ENCODE measurements at places on chromosomes 2 and 18. TPM values are rescaled to one million over a fixed set of nuclear protein-coding genes. Genes with fewer than 3 reads are reported as not detected.

DNA sequence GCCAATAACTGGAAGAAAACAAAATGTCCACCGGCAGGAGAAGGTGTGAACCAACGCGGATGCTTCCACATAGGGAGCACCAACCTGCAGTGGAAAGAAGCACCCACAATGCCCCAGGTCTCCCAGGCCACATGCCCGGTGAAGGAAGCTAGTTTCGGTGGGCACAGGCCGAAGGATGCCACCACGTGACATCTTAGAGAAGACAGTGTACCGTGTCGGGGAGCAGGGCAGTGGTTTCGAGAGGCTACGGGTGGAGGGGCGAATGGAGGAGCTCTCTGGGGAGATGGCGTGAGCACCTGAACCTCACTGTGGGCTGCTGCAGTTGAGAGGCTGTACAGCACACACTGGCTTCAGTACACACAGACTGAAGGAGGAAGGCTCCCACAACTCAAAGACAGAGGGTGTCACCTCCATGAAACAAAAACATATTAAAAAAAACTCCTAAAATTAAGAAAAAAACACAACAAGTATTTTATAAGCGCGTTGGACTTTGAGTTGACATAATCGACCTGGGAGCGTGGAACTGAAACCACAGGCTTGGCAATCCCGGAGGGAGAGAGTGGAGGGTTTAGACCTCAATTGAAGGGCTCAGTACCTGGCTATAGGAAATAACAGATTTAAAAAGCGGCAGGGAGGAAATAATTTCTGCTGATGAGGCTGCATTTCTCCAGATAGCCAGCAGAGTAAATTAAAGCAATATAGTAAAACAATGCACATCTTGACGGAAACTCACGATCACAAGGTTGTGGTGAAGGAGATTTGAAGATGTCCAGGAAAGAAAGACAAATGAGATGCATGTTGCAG lies 160.1 kb downstream of the RTP5 start:
- H3K36me3 ChIP-seq, result no peaks in the 10 kb centered on the region
- H3K27ac ChIP-seq, result no peak overlapping the region
- H3K27me3 ChIP-seq, result no peaks in the 10 kb centered on the region
- no peaks in the 10 kb centered on the region for H3K4me1 ChIP-seq

- H3K27me3 ChIP-seq, result no peaks in the 10 kb centered on the region
- no peak for DNase-seq
- no peaks in the 10 kb centered on the region for H3K36me3 ChIP-seq
- H3K4me3 ChIP-seq, result no peak overlapping the region
- no peak overlapping the region for H3K27ac ChIP-seq
- peaks cover 20% of the 10 kb centered on the region for H3K4me1 ChIP-seq
These were observed 76.1 kb downstream of the RHBDD1 start for GRCh38 chr2:226911932-226912331.

DNA sequence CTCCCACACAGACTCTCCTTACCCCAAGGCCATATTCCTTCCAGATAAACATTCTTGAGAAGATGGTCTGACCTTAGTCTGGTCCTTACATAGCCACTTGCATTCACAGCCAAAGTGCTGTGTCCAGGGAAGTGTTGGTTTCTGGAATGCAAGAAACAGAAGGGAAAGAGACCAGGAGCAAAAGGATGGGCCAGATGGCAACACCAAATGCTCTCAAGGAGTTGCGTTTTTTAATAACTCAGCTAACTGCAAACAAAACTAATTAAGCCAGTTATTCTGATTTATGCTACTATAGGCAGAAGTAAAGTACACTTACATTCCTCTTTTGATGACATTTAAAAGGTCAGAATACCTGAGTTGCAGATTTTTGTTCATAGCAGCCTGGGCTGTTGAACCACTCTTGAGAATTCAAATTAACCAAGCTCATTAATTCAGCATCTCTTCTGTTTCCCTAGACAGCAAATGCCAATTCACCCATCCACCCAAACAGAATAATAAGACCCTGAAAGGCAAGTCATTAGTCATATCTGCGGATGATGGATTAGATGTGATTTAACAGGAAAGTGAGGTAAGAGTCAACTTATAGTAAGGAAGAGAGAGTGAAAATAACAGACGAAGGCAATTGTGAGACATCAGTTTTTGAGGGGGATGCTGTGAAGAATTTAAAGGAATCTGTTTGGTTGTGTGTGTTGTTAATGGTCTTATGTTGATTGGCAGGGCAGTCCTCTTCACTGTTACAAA lies 18.8 kb downstream of the CCDC85A start:
- H3K27me3 ChIP-seq, result no peaks in the 10 kb centered on the region
- no peak overlapping the region for H3K27ac ChIP-seq
- no peak overlapping the region for H3K4me3 ChIP-seq
- no peak for DNase-seq

The LINC00305 gene
- total RNA-seq, result not detected

The SLC38A11 gene
- 2.0 TPM for total RNA-seq

- no peak for DNase-seq
- H3K36me3 ChIP-seq, result no peaks in the 10 kb centered on the region
- H3K4me1 ChIP-seq, result peaks cover 3% of the 10 kb centered on the region
- no peaks in the 10 kb centered on the region for H3K27me3 ChIP-seq
These were observed 41.8 kb downstream of the INPP4A start for GRCh38 chr2:98486374-98486981.

The PRKCE gene
- 18.1 TPM for total RNA-seq

The CNGA3 gene
- not detected for total RNA-seq

- peak overlapping the region; percentile 32 for H3K4me3 ChIP-seq
- peak overlapping the region; percentile 82 for H3K27ac ChIP-seq
- no peaks in the 10 kb centered on the region for H3K36me3 ChIP-seq
- H3K27me3 ChIP-seq, result no peaks in the 10 kb centered on the region
- peaks cover 34% of the 10 kb centered on the region for H3K4me1 ChIP-seq
- no peak for DNase-seq
These were observed 69.6 kb upstream of the RMDN2 start for GRCh38 chr2:37855283-37856041.

The BOD1L2 gene
- not detected for total RNA-seq

DNA sequence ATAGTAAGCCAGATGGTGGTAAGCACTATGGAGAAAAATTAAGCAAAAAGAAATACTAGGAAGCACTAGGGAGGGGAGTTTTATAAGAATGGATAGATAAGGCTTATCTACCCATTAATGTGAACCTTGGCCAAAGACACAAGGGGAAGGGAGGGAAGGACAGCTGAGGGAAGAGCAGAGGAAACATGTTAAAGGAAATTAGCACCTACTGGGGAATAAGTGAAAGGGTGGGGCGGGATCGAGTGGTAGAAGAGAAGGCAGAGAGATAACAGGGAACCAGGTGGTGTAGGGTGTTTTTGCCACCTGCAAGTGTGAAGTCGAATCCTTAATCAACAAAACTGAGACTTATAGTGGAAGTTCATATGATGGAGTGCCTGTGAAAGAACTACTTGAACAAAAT lies 1.7 kb downstream of the UNC80 start:
- H3K36me3 ChIP-seq, result no peaks in the 10 kb centered on the region
- H3K27ac ChIP-seq, result no peak overlapping the region
- peaks cover 7% of the 10 kb centered on the region for H3K27me3 ChIP-seq
- H3K4me1 ChIP-seq, result no peaks in the 10 kb centered on the region
- no peak for DNase-seq

The SCYGR4 gene
- total RNA-seq, result not detected

DNA sequence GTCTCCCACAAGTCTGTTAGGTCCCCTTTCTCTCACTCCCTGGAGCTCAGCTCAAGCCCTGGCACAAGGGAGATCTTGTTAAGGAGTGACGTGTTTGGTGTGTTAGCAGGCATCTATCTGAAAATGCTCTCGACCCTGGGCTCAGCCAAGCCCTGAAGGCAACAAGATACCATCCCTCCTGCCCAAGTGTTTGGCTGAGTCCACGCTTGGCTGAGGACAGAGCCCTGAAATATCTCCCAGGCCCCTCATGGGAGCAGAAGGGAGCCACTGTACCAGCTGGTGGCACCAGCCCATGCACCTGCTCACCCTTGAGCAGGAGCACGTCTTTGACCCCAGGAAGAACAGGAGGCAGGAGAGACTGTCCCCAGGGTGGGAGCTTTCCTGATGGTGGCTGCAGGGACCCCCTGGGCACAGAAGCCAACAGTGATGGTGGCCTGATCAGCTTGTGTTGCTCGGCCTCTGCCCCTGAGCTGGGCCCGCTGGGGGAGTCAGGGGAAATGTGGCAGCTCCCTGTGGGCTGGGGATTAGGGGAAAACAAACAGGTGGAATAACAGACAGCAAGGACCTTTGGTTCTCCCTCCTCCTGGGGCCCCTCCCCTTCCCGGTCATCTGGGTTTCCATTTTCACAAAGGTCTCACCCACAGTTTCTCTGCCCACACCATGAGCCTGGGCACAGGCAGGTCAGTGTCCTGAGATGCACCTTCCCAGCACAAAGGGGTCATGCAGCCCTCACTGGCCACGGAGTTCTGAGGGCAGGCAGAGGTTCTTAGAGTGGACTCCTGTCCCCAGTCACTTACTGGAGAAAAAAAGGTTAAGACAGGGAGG lies 91.6 kb downstream of the RHOB start:
- no peak overlapping the region for H3K27ac ChIP-seq
- no peak for DNase-seq
- H3K4me3 ChIP-seq, result no peak overlapping the region
- no peaks in the 10 kb centered on the region for H3K36me3 ChIP-seq
- H3K27me3 ChIP-seq, result no peaks in the 10 kb centered on the region

DNA sequence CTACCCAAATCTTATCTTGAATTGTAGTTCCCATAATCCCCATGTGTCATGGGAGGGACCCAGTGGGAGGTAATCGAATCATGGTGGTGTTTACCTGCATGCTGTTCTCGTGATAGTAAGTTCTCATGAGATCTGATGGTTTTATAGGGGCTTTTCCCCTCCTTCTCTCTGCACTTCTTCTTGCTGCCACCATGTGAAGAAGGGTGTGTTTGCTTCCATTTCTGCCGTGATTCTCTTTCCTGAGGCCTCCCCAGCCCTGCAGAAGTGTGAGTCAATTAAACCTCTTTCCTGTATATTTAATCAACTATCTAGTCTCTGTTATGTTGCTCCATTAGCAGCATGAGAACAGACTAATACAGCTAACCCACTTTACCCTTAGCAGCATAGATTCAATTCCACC lies 37.6 kb downstream of the CDC42EP3 start:
- H3K4me3 ChIP-seq, result no peak overlapping the region
- DNase-seq, result no peak
- H3K27me3 ChIP-seq, result no peaks in the 10 kb centered on the region
- no peak overlapping the region for H3K27ac ChIP-seq
- H3K36me3 ChIP-seq, result no peaks in the 10 kb centered on the region
- H3K4me1 ChIP-seq, result peaks cover 9% of the 10 kb centered on the region

The CCDC102B gene
- total RNA-seq, result 10.6 TPM

DNA sequence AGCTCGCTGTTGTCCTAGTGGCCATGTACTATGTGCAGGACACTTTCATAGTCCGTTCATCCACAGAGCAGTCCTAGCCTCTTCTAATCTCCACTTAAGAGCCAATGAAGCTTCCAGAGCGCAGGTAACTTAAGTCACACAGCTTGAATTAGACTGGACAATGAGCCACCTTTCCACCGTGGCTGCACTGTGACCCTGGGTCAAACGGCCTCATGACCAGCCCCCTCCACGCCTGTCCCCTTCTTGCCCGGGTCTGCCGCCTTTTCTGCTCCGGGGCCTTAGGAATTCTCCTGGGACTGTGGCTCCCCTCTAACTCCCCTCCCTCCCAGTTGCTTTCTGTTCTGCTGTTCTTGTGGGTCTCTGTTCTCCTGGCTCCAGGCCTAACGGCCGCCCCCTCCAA lies 8.4 kb upstream of the PRKCE start:
- no peak overlapping the region for H3K27ac ChIP-seq
- DNase-seq, result no peak
- H3K27me3 ChIP-seq, result peaks cover 5% of the 10 kb centered on the region

GRCh38 chr2:157302492-157303099 lies 23.0 kb downstream of the ERMN start:
- DNase-seq, result no peak
- H3K4me3 ChIP-seq, result no peak overlapping the region
- no peaks in the 10 kb centered on the region for H3K36me3 ChIP-seq
- no peak overlapping the region for H3K27ac ChIP-seq

GRCh38 chr2:174716785-174717184 lies 47.5 kb downstream of the CHRNA1 start:
- no peak overlapping the region for H3K27ac ChIP-seq
- DNase-seq, result no peak
- no peak overlapping the region for H3K4me3 ChIP-seq
- no peaks in the 10 kb centered on the region for H3K4me1 ChIP-seq
- H3K27me3 ChIP-seq, result no peaks in the 10 kb centered on the region

DNA sequence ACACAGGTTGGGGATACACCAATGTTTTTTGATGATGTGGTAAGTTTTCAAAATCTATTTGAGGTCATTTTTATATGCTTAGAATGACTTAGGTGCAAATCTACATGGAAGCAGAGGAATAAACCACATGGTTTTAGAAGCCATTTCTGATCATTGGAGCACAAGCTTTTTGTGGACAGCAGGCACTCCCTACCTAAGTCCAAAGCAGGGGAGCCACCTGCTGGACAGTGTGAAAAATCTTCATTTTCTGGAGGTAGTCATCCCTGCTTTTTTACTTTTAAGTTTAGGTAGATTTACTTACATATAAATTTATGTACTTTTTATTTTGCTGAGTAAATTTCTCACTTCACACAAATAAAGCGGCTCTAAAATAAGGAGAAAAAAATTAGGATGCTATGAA lies 323.2 kb downstream of the PLCL1 start:
- H3K36me3 ChIP-seq, result no peaks in the 10 kb centered on the region
- peaks cover 5% of the 10 kb centered on the region for H3K4me1 ChIP-seq
- H3K27ac ChIP-seq, result no peak overlapping the region

The HOXD13 gene
- total RNA-seq, result not detected

DNA sequence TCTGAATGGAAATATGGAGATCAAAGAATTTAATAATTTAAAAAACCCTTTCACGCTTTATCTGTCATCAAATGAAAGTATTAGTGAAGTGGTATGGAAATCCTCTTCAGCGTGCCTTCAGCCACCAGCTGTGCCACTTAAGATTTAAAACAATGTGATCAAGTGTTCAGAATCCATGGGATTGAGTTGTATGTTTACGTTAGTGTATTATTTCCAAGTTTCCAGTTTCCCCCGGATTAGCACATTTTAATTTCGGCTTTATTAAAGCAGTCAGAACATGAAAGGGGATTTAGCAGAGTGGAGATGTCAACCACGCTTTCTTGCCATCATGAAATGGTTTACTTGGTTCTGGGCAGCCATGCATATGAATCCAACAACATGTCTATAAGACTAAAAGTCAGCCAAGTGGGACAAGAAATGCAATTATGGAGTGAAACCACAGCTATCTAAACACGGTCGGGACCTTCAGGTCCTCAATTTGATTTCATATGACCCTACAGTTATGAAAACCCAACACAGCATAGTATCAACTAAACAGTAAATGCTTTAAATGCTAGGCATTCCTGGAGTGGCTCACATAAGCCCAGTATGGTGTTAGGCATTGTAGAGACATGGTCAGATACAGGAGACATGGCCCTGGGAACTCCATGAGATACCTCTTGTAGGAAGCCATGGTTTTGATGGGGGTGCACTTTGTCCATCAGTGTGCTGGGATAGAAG lies 224.9 kb upstream of the EPAS1 start:
- no peaks in the 10 kb centered on the region for H3K36me3 ChIP-seq
- DNase-seq, result no peak
- H3K4me3 ChIP-seq, result no peak overlapping the region
- no peaks in the 10 kb centered on the region for H3K27me3 ChIP-seq
- H3K4me1 ChIP-seq, result no peaks in the 10 kb centered on the region

- no peak overlapping the region for H3K4me3 ChIP-seq
- no peaks in the 10 kb centered on the region for H3K27me3 ChIP-seq
- H3K36me3 ChIP-seq, result no peaks in the 10 kb centered on the region
- no peak overlapping the region for H3K27ac ChIP-seq
These were observed 110.9 kb downstream of the FAM210A start for GRCh38 chr18:13615432-13615861.

All from thoracic aorta (tissue), 2 donors.